HFFc6 (cell line): ENCODE measurements at places on chromosomes 6 and 20.
A peak's percentile ranks its signal among the peaks of the same experiment; 100 is the strongest.

DNA sequence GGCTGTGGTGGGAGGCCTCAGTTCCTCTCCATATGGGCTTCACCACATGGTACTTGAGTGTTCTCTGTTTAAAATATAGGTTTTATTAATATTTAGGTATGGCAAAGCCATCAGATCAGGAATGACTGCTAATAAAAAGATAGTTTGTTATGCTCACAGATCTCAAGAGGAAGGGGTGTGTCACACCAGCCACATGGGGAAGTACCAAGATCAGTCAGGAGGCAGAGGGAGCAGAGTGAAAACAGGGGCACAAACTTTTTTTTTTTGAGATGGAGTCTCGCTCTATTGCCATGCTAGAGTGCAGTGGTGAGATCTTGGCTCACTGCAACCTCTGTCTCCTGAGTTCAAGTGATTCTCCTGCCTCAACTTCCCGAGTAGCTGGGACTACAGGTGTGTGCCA is 92.1 kb upstream of the GCM1 start:
- DNase-seq = no peak

GRCh38 chr6:157219201-157220200 is 103.8 kb downstream of the TMEM242 start:
- DNase-seq = peak; percentile 10

DNA sequence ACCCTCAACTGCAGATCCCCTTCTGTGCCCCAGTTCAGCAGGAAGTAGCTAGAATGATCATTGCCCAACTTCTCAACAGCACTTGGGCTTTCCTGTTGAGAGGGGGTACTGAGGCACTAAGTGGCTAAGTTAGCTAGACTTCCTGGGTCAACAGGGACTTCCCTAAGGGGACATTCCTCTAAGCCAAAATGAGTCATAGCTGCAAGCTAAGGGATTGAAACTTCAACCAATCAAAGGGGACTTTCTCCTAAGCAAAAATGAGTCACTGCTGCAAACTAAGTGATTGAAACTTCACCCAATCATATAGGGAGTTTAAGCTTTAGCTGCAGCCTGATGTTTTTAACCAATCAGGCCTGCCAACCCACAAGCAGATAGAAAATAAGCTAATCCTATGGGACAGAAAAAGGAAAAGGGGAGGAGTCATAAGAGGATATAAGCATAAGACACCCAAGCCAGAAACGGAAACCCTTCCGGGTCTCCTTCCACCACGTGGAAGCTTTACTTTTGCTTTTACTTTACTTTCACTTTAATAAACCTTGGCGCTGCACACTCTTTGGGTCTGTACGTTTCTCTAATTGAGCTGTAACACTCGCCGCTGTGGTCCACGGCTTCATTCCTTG is 659.0 kb upstream of the HS3ST5 start:
- DNase-seq = no peak

DNA sequence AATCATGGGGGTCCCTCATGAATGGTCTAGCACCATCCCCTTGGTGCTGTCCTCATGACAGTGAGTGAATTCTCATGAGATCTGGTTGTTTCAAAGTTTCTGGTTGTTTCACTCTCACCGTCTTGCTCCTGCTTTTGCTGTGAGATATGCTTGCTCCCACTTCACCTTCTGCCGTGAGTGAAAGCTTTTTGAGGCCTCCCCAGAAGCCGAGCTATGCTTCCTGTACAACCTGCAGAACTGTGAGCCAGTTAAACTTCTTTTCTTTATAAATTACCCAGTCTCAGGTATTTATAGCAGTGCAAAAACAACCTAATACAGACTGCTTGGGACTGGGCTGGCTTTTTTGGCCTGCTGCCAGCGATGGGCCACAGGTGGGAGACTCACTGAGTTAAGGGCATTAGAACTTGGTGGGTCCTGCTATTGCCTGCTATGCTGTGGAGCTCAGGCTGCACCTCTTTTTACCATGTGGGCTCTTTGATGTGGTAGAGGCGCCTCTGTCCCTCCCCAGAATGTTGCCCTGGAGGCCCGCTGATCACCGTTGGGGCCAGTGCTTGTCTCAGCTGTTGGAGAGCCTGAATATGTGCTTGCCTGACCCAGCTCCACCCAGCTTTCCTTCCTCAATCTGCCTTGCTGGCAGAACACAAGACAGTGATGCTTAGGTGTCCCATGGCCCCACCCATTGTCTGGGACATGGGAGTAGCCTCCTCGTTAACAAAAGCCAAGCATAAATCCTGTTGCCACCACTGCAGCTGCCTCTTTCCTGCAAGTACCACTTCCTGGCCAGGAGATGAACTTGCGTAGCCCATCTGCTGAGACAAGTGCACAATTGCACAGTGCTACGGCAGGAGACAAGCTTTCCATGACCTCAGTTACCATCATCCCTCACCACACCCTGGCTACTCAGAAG is 47.1 kb downstream of the IGF2R start:
- DNase-seq = no peak

DNA sequence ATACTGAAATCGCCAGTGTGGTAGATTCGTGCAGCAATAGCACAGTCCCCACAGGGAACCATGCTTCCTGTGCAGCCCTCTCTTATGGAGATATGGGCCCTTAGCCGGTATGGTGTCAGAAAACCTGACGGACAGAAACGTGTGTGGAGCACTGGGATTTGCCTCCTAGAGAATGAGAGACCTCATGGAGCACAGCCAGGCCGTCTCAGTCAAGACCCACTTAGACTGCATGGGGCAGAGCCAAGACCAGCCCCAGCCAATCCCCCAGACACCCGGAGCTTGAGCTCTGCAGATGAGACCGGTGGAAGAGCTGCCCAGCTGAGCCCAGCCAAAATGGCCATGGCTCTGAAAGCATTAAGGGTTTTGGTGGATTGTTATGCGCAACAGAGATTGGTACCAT is 163.7 kb downstream of the DLL1 start:
- DNase-seq = no peak
